Pulmonary artery endothelial cell (primary cell): ENCODE measurements at places on chromosomes 3 and 15. TPM values are rescaled to one million over a fixed set of nuclear protein-coding genes. Genes with fewer than 3 reads are reported as not detected.
A peak's percentile ranks its signal among the peaks of the same experiment; 100 is the strongest.

The SCG5 gene
- 0.74 and 0.92 TPM in 2 replicates for total RNA-seq

The ITGB5 gene
- total RNA-seq, result 161 and 184 TPM in 2 replicates

The C3orf20 gene
- total RNA-seq, result not detected in 2 replicates

The MOBP gene
- 0.07 and 0.95 TPM in 2 replicates for total RNA-seq

The SUCNR1 gene
- under 0.01 TPM in 1 of 2 replicates, not detected in the other for total RNA-seq

The SCN5A gene
- 8.4 and 13.6 TPM in 2 replicates for total RNA-seq

The DISP2 gene
- 0.04 and 0.07 TPM in 2 replicates for total RNA-seq

The LIPC gene
- total RNA-seq, result 0.04 and 0.13 TPM in 2 replicates

The HIGD2B gene
- 0.07 and 0.13 TPM in 2 replicates for total RNA-seq

The TOP2B gene
- 91.0 and 105 TPM in 2 replicates for total RNA-seq

The ERICH6 gene
- total RNA-seq, result not detected in 2 replicates

The FRMD5 gene
- total RNA-seq, result 25.1 and 33.3 TPM in 2 replicates

The ANKDD1A gene
- total RNA-seq, result 2.1 and 4.7 TPM in 2 replicates

The PAK6 gene
- total RNA-seq, result not detected in 2 replicates

The SERINC4 gene
- total RNA-seq, result not detected in 2 replicates

- no peak for DNase-seq
These were observed 82.8 kb downstream of the BCHE start for GRCh38 chr3:165754219-165755007.

- no peak for DNase-seq
These were observed 565.2 kb downstream of the ROBO1 start for GRCh38 chr3:79202471-79203143.

- no peak for DNase-seq
These were observed 61.3 kb upstream of the MME start for GRCh38 chr3:155018621-155019330.

DNA sequence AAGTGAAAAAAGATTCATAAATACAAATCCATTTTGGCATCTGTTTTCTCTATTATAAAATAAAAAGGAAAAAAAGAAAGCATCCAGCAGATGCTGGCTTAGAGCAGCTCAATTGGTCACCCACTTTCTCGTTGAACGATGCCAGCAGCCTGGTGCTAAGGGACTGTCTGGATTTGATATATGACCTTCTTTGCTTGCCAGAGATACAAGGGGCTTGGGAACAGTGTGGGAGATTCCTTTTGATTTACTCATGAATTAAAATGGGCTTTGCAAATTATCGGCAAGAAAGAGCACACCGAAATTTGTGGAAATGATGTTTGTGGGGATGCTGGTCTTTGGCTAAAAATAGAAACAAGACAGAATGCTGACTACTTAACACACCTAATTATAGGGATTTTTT is 210.3 kb upstream of the STT3B start:
- no peak for DNase-seq

DNA sequence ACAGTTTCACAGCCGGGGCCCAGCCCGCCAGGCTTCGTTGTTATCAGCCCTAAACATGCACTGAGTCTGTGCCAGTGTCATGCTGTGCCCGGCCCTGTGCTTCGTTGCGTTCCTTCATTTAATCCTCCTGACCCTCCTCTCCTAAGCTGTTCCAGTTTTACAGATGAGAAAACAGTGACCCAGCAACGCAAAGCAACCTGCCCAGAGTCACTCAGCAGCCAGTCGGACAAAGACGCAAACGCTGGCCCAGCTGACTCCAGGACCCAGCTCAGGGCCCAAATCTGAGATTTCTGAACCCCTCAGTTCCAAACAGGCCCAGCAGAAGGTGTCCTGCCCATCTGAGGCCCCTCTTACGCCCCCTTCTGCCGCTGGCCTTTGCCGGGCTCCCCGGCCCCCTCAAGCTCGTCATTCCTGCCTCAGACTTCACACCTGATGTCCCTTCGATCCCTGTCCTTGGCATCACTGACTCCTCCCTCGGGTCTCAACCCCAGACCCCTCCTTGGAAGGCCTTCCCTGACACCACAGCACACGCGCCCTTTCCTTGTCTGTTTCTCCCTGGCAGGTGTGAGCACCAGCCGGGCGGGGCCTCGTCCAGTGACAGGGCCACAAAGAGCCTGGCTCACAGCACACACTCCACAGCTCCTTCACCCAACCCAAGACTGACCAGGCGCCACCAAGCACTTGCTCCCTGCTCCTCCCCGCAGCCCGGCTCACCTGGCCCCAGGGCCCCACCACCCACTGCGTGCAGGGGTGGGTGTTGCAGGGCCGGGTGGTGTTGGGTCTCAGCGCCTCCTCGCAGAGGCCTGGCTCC is 48.1 kb downstream of the ADAMTS7 start:
- no peak for DNase-seq

- no peak for DNase-seq
These were observed 27.0 kb upstream of the PRR23E start for GRCh38 chr3:127165694-127166485.

DNA sequence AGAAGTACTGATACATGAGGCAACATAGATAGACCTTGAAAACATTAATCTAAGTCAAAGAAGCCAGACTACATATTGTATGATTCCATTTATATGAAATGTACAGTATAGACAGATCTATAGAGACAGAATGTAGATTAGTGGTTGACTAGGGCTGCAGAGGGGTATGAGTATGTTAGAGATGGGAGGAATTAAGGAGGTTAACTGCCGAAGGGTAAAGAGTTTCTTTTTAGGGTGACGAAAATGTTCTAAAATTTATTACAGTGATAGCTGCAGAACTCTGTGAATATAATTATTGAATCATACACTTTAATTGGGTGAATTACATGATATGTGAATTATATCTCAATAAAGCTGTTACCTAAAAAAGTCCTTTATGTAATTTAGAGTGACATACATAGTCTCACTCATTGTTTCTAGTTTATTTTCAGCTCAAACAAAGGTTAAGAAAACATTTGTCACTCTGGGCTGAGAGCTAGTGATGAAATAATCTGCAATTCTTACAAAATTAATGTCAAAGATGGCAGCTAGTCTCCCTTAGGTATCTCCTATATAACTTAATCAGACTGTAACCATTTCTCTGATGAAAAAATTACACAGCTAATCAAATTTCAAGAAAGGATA is 61.4 kb downstream of the DENND4A start:
- no peak for DNase-seq

DNA sequence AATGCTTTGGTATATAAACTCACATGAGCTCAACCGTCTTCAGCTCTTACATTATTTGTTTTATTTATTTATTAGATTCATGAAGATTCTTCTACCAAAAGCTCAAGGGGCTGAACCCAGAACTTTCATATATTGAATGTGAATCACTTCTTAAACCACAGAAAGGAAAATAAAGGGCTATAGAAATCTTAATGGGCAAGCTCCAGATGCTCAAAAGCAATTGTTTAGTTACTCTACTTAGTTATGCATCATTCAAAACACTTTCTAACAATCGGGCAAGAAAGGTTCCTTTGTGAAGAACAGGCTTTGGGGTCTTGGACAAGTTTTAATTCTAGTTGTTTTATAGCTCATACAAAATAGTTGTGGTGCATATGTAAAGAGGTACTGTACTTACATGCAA is 380.2 kb downstream of the TIGIT start:
- no peak for DNase-seq

- DNase-seq, result no peak
These were observed 30.1 kb downstream of the PLOD2 start for GRCh38 chr3:146130881-146131371.

- no peak for DNase-seq
These were observed 29.4 kb upstream of the GUCA1C start for GRCh38 chr3:108983051-108983450.

- no peak for DNase-seq
These were observed 96.8 kb downstream of the OSBPL10 start for GRCh38 chr3:31884251-31884650.

DNA sequence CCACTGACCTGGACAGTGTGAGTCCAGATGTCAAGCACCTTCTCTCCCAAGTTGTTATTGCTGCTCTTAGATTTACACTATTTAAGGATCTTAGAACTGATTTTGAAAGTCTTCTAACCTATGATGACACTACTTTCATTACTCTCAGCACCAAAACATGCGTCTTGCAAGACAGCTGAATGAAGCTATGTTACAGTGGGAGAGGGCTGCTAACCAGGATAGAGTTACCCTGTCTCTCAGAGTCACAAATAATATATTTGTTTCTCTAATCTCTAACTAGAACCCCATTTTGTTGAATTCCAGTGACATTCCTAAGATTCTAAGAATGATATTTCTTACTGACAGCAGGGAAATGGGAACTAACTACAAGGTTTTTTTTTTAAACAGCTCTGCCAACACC is 455.5 kb downstream of the MAGI1 start:
- DNase-seq, result no peak

GRCh38 chr3:88101142-88101541 is 42.1 kb downstream of the ZNF654 start:
- no peak for DNase-seq

DNA sequence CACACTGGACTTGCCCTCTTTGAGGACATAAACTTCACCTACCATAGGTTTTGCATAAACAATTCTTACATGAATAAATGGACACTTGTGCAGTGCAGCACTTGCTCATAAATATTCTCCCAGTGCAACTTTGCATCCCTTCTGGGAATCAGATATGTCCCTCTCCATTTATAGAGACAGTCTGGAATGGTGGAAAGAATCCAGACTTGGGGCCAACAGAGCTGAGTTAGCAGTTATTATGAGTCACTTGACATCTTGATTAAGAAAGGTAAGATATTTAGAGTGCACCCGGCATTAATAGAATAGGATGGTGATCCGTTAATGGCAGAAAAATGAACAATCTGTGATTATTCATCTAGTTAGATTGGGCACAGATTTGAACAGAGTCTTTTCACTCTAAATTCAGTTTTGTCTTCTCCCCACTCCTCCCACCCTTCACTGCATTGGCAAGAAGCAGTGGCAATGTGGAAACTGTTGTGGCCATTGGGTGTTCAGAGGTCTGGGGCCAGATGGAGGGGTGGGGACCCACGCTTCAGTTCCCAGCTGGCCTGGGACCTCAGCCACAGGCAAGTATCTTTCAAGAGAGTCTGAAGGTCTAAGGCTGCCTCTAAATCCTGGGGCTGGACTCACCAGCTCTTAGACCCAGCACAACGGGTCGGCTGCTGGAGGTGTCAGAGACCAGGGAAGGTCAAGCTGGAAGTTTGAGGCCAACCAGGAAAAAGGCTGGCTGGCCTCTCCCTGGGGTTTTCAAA is 58.9 kb upstream of the KY start:
- DNase-seq, result no peak

DNA sequence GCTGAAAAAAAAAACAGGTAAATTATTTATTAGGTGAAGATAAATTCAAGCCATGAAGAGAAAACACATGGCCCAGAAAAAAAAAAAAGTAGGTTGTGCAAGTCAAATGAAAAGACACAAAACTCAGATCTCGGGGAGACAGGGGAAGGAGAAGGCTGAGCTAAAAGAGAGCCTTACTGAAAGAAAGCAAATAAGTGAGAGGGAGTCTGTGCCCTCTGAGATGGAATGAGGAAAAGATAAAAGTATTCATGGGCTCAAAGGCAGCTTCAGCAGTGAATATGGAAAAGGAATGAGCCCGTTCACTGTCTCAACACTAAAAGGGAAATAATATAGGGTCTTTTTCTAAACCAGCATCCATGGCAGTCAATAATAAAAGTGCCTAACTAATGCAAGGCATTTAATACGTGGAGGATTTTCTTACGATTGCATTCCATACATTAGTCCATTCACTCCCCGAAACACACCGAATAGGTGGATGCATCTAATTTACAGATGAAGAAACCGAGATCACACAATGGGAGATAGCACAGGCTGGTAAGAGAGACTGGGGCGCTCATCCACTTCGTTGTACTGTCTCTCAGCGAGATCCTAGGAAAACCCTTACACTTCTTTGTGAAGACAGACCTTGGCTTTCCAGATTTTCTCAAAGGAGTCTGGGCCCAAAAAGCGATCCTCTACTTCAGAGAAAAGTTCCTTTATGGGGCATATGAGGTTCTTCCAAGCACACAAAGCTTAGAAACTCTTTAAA is 1.1 kb downstream of the TFDP2 start:
- DNase-seq, result no peak

- DNase-seq, result no peak
These were observed 372.1 kb downstream of the MAGI1 start for GRCh38 chr3:65666448-65667091.

GRCh38 chr3:110526777-110527727 is 544.6 kb upstream of the NECTIN3 start:
- DNase-seq, result peak; percentile 67

- DNase-seq, result no peak
These were observed 292.9 kb downstream of the TLE3 start for GRCh38 chr15:69804786-69805185.

DNA sequence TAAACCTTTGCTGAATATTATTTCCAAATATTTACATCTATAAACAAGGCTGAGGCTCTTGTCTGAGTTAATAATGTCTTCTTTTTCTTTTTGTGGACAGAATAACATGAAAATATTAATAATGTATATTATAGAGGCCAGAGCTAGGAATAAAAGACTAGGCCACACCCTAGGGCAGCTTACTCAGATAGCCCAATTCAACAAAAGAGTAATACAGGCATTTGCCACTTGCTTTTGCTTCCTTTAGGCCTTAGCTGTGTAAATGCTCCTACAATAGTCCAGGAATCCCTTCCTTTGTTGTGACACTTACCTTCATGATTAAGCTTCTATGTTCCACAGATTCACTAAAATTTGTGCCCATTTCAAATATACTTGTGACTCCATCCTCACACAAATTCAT is 16.5 kb downstream of the IMPG2 start:
- no peak for DNase-seq

- no peak for DNase-seq
These were observed 174.9 kb upstream of the SNTN start for GRCh38 chr3:63477494-63478129.

- peak; percentile 27 for DNase-seq
These were observed 59.1 kb upstream of the NEDD4 start for GRCh38 chr15:56052395-56053045.

GRCh38 chr3:117074826-117075225 is 365.2 kb downstream of the TUSC7 start:
- no peak for DNase-seq

GRCh38 chr3:129224984-129225393 is 24.4 kb upstream of the COPG1 start:
- DNase-seq, result no peak

DNA sequence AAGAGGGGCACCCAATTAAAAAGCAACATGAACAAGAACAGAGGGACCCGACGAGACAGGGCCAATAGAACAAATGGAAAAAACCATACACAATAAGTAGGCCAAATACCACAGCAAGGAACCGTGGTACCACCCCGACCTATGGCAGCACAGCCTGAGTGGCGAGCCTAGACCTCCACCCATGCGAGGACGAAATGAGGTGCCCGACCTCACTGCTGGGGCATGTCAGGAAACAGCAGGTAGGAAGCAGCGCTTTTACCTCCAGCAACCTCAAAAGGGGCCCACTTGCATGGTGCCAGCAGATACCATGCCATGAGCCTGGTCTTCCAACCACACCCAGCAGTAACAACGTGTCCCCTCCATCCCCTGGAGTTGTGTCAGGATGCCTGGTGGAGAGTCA is 77.9 kb downstream of the PCSK6 start:
- no peak for DNase-seq

GRCh38 chr3:188060840-188061544 is 93.0 kb upstream of the LPP start:
- no peak for DNase-seq

DNA sequence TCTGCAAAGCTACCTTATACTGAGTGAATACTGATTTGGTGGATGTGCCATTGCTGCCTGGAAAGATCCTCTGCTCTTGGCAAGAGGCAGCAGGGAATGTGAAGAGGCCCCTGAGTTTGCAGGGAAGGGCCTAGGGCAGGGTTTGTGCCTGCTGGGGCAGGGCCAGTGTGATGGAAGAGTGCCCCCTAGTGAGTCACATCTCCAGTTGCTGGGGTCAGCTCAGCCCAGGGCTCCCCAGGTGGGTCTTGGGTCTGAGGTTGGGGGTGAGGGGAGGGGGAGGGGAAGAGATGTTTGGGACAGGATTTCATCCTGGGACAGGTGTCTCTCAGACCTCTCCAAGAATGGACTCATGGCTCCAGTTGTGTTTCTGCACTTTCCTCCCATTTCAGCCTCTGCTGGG is 4.1 kb upstream of the AMOTL2 start:
- DNase-seq, result no peak
